Amniotic stem cell (primary cell): ENCODE measurements at places on chromosomes 1 and 21.

GRCh38 chr1:100353988-100354387, 1.7 kb downstream of the CDC14A start:
- DNase-seq = no peak

DNA sequence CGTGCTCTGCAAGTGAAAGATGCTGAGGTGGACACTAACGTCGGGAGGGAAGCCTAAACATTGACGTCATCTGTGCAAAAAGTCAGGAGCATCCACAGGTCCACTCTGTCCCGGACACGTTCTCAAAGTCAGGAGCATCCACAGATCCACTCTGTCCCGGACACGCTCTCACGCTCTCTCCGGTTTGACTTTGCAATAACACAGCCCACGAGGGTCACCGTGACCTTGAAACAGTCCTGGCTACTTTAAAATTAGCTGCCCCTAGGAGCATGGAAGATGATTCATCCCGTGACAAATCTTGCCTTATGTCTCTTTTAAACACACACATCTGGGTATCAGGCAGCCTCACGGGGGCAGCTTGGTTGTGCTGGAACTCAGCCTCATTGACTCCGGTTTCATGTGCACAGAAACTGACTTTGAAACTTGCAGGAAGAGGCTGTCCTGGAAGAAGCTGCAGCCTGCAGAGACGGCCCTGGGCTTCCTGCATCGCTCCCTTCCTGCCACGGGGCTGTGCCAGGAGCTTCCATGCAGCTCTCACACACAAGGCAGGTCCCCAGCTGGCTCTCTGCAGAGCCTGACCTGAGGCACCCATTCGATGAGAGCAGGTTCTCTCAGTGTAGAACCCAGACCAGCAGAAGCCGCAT, 18.1 kb upstream of the COL18A1 start:
- DNase-seq = peak; percentile 70

DNA sequence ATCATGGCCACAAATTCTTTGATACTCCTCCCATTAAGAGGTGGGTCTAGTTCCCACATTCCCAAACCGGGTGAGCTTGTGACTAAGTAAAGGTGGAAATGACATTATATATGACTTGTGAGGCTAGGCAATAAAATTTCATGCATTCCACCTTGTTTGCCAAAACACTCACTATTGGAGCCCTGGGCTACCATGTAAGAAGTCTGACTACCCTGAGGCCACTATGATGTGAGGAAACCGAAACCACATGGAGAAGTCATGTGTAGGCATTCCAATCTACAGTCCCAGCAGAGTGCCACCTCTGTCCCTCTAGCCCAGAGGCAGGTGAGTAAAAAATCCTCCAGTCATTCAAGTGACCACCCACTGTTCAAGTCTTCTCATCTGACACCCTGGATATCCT, 17.9 kb upstream of the SMG7 start:
- DNase-seq = no peak

DNA sequence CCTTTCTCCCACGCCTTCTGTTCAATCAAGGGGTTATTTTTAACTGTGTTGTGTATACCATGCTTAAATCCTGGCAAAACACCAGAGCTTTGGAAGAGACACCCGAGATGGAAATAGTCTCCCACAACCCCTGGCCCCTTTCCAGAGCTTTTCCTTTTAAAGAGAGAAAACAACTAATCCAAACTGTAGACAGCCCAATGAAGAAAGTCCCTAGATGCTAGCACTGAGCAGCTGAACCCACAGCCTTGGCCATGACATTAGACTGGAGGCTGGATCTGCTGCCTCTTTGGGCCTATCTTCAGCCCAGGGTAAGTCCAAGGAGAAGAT, 64.9 kb upstream of the ARTN start:
- no peak for DNase-seq

DNA sequence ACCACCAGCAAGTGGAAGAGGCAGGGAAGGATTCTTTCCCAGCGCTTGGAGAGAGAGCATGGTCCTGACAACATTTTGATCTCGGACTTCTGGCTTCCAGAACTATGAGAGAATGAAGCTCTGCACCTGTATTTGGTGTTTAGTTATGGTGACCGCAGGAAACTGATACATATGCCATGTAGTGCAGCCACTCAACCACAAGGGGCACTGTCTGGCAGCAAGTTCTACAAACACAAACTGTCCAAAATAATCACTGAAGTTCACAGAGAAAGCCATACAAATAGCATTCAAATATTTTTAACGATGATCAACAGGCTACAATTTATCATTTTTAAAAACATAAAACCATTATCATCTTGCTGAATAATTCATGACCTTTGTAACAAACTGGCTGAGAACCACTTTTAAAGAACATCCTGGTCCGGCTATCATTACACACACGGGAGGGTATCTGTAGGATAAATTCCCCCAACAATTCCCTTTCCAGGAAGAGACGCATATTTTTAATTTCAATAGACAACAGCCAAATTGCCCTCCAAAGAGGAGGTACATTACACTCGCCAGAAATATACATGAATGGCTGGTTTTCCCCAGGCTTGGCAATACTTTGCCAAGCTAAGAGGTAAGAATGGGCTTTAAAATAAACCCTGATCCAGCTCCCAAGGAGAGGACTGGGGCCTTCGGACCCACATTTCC, 9.2 kb upstream of the CBR3 start:
- DNase-seq = peak; percentile 23
